ENCODE measurements at places on chromosomes 6 and 20.

GRCh38 chr6:94349227-94349626, 929.9 kb upstream of the EPHA7 start:
- no peak for DNase-seq

DNA sequence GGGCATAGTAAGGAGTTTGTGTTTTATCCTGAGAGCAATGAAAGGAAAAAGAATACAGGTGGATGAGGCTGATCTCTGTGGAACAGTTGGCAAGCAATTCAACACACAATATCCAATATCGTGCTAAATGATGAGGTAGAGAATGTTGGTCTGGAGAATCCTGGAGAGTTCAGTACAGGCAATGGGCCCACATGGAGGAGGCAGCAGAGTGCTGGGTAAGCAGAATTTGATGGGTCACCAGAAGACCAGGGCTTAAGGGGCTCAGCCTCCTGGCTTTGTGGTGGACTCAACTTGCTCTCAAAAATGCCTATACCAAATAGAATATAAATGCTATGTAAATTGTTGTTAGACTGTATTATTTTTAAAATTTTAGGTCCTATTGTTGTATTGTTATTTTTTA, 271.5 kb upstream of the JARID2 start:
- no peak for DNase-seq

DNA sequence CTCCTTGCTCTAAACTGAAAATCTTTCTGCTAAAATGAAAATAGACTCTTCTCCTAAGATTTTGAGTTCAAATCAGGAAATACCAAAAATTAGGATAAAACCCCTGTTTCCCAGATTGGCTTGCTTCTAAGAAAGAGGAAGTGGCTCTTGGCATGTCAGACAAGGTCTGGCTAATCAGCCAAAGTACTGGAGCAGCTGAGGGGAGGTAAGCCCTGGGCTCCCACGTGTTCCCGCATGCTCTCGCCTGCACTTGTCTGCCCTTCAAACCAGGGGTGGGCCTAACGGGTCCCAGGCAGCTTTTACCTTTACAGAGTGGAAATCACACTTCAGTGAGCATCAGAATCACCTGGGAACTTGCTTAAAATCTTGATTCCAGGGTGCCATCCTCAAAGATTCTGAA, 43.2 kb upstream of the GABRR1 start:
- DNase-seq, result peak; percentile 8

GRCh38 chr6:128672023-128672422, 151.6 kb upstream of the PTPRK start:
- no peak for DNase-seq

DNA sequence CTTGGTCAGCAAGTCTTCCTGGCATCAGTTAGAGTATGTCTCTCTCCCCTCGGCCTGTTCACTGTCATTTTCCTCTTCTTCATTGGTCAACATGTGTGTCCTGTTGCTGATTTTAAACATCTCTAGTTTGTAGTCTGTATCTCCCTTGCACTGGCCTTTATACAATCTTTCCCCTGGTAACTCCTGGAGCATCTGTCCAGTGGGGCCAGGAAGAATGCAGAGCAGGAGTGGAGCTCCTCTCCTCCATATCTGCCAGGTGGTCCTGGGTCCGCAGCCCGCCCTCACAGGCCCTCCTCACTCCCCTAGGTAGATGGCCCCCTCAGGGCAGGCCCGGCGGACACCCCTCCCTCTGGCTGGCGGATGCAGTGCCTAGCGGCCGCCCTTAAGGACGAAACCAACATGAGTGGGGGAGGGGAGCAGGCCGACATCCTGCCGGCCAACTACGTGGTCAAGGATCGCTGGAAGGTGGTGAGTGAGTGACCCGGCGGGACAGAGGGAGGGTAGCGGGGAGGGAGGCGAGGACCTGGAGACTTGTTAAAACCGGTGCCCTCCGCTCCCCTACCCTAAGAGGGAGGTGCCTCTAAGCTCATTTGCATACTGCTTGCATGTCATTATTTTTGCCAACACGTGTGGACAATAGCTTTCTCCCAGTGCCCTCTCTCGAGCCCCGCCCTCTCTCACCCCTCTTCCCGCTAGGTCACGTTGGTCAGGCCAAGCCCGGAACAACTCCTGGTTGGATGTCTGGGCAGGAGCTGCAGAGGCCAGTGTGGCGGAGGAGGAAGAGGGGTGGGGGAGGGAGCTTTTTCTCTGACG, 3.2 kb downstream of the TTBK1 start:
- no peak for DNase-seq

Data from muscle of back (tissue), 13 donors.